ENCODE measurements at places on chromosomes 5 and 9.

DNA sequence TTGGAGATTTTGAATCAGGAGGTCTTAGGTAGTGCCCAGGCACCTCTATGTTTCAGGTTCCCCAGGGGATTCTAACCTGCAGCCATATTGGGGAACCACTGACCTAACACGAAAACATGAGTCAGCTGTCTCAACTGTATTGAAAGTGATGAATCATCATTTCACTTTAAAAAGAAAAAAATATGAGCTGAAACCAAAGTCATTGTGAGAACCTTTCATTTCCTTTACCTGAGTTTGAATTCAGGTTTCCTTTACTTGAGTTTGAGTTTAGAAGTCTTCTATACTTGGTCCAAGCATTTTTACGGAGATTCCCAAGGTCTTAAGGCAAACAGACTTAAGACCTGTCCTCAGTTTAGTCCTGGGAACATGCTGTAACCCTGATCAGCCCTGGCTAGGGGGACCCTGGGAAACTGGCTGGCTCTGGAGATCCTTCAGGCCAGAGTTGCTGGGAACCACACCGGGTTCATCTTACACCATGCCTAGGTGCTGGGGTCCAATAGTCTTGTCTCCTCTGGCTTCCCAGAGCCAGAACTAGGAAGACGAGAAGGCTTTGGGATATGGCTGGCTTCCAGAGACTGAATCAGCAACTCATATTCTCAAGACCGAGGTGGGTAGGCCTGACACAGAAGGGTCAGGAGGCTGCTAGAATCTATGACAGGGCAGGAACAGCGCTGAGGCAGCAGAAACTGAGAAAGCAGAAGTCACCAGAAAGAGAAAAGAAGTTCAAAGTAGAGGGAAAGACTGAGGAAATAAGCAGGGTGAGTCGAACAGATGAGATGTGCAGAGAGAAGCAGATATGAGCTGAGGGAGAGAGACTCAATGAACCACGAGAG lies 16.4 kb upstream of the PDCD1LG2 start:
- DNase-seq: no peak

GRCh38 chr9:12212860-12213259 lies 480.3 kb upstream of the TYRP1 start:
- no peak for DNase-seq

DNA sequence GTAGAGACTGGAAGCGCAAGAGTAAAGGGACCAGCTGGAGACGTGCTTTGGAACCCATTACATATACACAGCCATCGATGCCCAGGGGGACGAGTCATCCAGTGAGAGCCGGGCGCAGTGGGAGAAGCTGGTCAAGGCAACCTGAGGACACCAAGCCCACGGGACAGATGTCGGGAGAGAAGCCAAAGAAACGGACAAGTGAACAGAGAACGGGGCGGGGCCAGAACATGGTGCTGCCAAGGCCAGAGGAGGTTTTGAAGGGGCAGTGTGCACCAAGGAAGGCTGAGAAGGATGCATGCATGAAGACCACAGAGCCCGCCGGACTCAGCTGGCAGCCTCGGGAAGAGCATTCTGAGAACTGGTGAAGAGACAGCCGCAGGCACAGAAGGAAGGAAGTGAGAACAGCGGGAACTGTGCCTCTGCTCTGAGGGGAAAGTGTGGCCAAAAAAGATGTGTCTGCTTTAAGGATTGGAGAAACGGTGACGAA lies 20.3 kb downstream of the CAMSAP1 start:
- no peak for DNase-seq

GRCh38 chr5:140647042-140647419 lies 399 bp downstream of the NDUFA2 start:
- DNase-seq: no peak

DNA sequence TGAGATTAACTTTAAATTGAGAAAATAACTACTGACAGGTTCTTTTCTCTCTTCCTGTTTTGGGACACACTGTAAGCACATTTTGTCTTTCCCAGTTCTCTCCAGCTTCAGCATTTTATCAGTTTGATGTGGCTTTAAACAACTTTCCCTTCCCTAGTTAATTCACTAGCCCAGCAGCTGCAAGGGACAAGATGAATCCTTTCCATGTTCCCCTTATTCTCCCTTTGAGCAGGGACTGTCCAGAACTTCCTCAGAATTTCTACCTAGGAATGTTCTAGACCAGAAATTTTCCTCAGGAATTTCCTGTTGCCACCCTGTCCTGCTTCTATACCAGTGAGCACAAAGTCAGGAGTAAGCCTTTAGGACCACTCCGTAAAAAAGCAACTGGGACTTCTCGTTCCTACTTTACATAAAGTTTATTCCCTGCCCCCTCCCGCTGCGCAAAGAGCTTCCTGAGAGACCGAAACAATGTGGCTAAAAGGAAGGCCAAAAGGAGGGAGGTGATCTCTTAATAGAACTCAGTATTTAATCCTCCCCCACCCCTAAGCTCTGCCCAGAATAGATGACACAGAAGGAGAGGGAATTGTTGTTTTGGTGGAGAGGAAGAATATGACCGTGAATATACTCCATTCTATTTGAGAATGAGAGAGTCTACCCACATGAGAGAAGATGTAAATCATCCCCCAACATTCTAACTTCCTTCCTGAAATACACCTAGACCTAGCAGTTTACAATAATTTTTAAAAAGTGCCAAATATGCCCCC lies 61.9 kb downstream of the GLIS3 start:
- no peak for DNase-seq

DNA sequence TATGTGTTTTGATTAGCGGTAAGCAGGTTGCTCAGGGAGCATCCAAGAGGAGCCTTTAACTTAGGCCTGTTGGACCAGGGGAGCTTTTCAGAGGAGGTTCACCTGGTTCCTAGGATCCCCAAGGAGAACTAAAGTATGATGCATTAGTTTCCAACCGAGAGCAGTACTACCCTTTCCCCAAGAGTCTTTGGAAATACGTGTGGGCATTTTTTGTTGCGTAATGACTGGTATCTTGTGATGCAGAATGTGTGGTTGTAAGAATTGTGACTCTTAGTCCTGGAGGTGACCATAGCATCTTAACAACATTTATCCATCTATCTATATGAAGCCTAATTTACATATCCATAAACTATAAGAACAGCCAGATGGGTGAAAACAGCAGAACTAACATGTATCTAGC lies 11.0 kb downstream of the CFAP95 start:
- no peak for DNase-seq

- peak; percentile 29 for DNase-seq
Observed at GRCh38 chr9:38620483-38621433, at the start of gene ANKRD18A. TSS of gene ANKRD18A (minus strand) at chr9:38620596. CDS start at chr9:38620285, 311 bp downstream.

- DNase-seq: no peak
Observed at GRCh38 chr5:109163336-109163735, 246.4 kb downstream of the PJA2 start.

DNA sequence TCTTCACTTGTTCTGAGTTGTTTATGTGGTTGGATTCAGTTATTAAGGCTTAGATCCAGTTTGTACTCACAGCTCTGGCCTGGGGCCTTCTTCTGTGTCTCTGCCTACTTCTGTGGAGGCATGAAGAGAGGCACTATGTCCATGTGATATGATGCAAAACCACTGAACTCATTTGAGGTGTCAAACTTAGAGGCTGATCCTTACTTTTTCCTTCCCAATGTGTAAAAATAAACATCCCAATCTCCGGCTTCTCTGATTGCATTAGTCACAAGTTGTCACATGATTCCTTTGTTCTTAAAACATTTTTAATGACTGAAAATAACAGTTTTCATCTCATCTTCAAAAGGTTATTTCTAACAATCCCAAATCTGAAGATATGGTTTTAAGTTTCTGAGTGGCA lies 276.0 kb upstream of the RGMB start:
- no peak for DNase-seq

DNA sequence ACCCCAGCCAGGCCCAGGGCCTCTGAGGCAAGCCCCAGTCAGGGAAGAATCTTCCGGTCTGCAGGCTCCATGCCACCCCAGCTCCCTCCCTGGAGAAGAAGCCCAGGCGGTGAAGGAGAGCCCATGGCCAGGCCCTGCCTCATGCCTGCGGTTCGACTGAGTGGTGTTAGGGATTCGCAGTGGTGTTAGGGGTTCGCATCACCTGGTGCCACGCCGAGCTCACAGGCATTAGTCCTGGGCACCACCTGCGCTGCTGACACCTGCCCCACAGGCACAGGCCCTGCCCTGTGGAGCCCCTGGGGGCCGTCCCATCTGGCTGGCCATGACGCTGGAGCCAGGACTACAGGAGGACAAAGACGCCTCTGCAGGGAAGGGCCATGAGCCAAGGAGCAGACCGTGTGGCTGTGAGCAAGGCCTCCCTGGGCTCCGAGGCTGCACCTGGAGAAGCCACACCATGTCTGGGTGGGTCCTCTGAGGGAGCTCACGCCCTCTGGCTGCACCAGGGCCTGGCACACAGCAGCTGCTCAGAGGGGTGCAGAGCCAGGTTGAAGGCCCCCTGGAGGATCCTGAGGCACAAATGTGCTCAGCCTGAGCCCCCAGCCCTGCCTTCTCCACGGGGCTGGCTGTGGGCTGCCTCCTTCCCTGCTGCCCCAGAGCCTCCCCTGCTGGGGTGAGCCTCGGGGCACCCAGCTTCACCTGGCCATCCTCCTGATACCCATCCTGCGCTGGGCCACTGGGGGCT lies 27.6 kb upstream of the RNF130 start:
- DNase-seq: no peak

DNA sequence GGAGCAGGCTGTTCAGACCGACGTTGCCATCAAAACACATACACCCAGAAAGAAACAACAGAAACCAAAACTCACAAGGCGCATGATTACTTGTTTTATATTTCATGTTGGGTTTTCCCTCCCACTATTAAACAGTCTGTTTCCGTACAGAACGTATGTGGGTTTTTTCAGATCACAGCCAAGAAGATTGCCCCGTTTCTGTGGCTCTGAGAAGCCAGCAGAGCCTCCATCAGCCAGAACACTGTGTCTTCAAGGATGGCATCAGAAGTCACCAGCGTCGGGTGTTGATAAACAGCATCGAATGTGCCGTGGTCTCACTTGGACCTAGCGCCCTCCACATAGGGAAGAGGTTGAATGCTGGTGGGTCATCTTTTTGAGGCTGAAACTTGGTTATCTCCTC lies 42.8 kb downstream of the FAM78A start:
- DNase-seq: no peak

- DNase-seq: no peak
Observed at GRCh38 chr5:68884883-68885282, 208.9 kb upstream of the SLC30A5 start.

GRCh38 chr9:36548454-36548853 lies 24.2 kb upstream of the MELK start:
- no peak for DNase-seq

- no peak for DNase-seq
Observed at GRCh38 chr5:160742446-160742845, 109.6 kb downstream of the ATP10B start.

GRCh38 chr5:152072091-152072490 lies 147.4 kb upstream of the GLRA1 start:
- DNase-seq: no peak

DNA sequence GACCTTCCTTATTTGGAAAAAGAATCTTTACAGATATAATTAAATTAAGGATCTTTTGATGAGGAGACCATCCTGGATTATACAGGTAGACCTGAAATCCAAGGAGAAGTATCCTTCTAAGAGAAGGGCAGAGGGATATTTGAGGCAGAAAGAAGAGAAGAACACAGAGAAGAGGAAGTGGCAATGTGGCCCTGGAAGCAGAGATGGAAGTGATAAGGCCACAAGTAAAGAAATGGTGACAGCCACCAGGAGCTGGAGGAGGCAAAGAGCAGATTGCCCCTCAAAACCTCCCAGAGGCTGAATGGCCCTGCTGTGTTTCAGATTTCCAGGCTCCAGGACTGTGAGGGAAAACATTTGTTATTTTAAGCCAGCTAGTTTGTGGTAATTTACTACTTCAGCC lies 93.0 kb upstream of the ANKRD55 start:
- DNase-seq: no peak

GRCh38 chr5:142151436-142152383 lies 43.1 kb downstream of the NDFIP1 start:
- peak; percentile 74 for DNase-seq

DNA sequence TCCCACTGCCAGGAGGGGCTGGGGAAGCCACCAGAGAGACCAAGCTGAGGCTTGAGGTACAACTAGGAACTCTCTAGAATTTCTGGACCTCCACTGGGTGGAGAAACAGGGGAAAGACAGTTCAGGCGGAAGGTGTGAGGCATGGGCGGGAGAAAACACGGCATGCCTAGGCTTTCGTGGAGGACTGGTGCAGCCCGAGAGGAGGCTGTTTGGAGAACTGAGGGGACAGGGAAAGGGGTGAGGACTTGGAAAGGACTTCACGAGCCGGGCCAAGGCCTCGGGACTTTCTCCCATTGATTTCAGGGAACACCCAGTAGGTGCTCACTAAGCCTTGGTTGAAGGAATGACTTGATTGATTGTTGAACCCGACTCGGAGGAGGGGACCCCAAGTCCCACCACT lies 9.5 kb upstream of the ADGRD2 start:
- DNase-seq: no peak

GRCh38 chr5:178363501-178364325 lies 131.1 kb upstream of the PHYKPL start:
- no peak for DNase-seq

DNA sequence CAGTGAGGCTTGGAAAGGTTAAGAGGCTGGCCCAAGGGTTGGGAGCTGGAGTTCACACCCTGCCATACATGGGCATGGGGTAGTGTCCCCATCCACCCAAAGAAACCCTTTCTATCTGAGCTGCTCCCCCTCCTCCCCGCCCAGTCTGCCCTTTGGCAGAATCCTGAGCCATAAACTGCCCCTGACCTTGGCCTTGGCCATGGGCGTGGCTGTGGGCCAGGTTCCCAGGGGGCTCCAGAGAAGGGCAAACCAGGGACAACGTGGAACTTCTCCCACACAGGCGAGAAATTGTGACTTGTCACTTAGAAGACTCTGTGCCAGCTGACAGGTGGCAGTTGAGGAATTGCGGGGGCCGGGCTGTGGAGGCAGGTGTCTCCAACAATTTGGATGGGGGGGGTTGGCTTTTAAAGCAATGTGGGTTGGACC lies 4.8 kb downstream of the FAM78A start:
- DNase-seq: no peak

DNA sequence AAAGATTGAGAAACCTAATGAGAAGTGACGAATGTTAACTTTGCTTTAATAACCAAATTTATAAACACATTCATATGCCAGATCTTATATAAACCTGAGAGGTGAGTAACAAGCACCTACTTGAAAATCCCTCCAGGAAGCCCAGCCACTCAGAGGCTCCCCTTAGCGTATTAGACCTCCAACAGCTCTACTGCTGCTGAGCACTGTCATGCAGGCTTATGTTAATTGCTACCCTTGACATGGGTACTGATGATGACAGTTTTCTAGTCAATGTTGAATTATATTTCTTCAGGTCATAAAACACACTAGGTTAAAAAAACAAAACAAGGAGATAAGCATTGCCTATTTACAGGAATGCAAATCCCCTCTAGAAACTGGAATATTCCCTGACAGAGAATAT lies 161.2 kb downstream of the MPDZ start:
- DNase-seq: no peak

DNA sequence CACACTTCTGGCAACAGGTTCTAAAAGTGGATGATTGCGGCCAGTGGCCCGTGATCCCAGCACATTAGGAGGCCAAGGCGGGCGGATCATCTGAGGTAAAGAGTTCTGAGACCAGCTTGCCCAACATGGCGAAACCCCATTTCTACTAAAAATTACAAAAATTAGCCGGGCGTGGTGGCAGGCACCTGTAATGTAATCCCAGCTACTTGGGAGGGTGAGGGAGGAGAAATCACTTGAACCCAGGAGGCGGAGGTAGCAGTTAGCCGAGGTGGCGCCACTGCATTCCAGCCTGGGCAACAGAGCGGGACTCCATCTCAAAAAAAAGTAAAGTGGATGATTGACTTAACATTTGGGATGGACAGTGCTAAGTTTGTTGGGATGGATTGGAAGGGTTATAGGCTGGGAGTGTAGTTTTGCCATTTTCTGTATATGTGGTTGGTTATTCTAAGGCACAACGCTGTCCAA lies 3.4 kb downstream of the MATR3 start:
- DNase-seq: no peak
